ENCODE measurements at places on chromosomes 13 and 19. TPM values are rescaled to one million over a fixed set of nuclear protein-coding genes. Genes with fewer than 3 reads are reported as not detected.

Gene TEX29
- not detected for total RNA-seq

Gene PSG1
- total RNA-seq = not detected

Gene CEACAM4
- total RNA-seq = not detected

Gene RAB8A
- 67.0 TPM for total RNA-seq

Gene PTGER1
- 5.6 TPM for total RNA-seq

Gene CRX
- total RNA-seq = not detected

Gene TNFSF9
- 0.14 TPM for total RNA-seq

Data from smooth muscle cell of the umbilical artery (primary cell).